A549 (cell line): ENCODE measurements at places on chromosomes 13 and 19.

GRCh38 chr13:20571676-20572075 is 4.7 kb downstream of the IFT88 start:
- no peak for DNase-seq

DNA sequence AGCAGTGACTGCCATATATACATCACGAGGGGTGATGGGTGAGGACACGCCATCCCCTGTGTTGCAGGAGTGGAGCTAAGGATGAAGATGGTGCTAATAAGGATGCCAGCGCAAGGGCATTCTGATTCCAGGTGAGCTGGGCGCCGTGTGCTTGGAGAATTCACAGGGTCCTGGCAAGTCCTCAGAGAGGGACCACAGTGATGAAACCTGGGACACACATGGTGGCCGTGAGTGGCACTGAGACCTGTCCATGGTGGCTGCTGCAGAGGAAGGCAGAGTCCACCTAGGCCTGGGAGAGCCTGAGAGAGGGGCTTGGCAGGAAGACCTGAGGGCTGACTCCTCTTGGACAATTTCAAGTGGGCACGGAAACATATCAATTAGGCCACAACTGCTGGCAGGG is 65.2 kb downstream of the RFX2 start:
- no peak for DNase-seq

DNA sequence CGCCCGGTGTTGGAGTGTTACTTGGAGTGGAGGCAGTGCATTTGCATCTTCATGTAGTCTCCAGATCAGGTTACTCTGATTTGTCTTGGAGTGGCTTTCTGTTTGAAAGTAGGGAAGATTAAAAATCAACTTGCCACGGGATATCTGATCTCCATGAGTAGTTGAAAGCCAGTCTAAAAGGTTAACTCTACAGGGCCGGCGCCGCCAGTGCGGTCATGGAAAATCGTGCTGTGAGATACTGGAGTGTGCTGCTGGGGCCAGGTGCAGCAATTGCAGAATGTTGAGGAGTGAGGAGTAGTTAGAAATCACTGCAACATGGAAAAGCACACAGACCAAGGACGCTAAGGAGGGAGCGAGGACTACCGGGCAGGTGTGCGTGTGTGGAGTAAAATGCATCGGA is 175.0 kb downstream of the STK24 start:
- no peak for DNase-seq

- peak; percentile 85 for DNase-seq
Measured at GRCh38 chr13:21069561-21070004, 8.2 kb upstream of the LATS2 start.

- no peak for DNase-seq
Measured at GRCh38 chr13:40271931-40272775, 394.3 kb downstream of the FOXO1 start.

- DNase-seq = no peak
Measured at GRCh38 chr13:31824705-31825517, 85.6 kb downstream of the RXFP2 start.

DNA sequence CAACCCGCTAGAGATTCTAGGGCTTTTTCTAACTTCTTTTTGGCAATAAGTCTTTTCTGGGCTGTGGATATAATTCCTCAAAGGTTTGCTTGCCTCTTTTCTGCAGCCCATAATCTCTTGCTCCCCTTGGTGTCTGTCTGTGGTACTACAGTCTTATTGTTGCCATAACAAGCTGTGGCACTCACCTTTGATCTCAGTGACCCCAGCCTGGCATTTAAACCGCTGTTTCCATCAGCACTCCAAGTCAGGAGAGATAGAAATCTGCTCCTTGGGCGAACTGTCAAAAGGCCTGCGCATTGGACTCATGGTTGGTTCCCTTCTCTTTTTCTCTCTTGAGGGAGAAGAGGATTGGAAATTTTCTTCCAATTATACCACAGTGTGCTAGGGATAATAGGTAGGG is 14.5 kb upstream of the MPHOSPH8 start:
- peak; percentile 36 for DNase-seq

DNA sequence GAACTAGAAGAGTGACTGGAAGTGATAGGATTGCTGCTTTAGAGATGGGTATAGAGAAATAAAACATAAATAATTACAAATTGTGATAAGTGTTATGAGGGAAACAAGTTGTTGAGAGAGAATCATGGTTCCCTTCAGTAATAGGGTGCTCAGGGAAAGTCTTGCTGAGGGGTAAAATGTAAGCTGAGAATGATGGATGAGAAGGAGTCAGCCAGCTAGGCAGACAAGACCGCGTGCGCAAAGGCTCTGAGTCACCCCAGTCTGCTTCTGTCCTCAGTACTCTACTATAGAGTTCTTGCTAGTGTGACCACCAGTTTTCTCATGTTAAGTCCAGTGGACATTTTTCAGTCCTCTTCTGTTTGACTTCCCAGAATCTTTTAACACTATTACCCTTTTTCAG is 39.5 kb downstream of the PCCA start:
- DNase-seq = peak; percentile 12

- DNase-seq = no peak
Measured at GRCh38 chr19:29045679-29046254, 167.2 kb downstream of the UQCRFS1 start.

- DNase-seq = peak; percentile 96
Measured at GRCh38 chr19:37779127-37780005, at the start of gene ZNF573. ZNF573 (minus strand) TSS chr19:37779586; CDS start chr19:37773729, 5,857 bp downstream.

DNA sequence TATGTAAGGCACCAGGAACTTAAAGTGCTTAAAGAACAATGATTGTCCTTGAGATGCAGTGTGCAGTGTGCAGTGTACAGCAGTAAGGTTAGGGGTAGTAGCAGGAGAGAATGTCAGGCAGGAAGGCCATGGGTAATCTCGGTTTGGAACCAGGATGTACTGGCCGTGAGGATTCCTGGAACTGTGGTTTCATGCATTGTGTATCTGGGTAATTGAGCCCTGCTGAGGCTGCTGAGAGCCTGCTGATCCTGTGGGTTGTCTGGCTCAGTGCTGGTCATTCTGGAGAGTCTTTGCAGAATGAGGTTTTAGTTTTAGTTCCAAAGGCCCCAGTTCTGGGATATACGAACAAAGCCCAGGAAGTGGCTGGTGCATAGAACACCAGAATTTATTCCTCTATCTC is 71.0 kb downstream of the ZNF568 start:
- no peak for DNase-seq
